ENCODE measurements at places on chromosomes 16 and 17.

GRCh38 chr17:73887739-73888138 lies 243.5 kb upstream of the SDK2 start:
- DNase-seq, result no peak

DNA sequence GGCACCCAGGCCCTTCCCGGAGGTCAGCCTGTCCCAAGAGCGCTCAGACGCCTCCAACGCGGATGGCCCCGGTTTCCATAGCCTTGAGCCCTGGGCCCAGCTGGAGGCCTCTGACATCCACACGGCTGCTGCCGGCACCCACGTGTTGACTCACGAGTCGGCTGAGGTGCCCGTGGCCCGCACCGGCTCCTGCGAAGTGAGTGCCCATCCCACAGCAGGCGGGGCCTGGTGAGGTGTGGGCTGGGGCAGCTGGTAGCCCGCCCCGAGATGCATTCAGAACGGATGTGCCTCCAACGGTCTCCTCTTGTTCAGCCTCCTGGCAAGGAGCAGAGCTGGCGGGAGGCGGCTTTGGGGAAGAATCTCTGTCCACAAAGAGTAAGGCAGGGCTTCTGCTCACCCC lies 2.7 kb downstream of the WDR90 start:
- no peak for DNase-seq

GRCh38 chr16:2341456-2342447 lies 1.2 kb upstream of the ABCA3 start:
- no peak for DNase-seq

DNA sequence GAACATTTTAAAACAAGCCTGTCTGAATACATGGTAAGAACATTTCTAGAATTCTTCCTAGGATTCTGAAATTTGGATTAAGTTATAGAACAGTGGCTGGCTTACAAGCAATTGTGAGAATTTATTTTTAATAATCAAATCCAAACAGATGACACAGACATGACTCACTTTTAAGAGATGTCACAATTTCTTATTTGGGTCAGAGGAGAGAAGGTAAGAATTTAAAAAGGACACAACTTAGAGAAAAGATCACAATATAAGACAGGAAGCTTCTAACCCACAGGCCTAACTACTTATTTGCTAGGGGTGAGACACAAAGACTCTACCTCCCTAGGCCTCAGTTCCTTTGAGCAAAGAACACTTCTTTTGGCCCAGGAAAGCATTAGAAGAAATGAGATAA lies 32.7 kb downstream of the ZZEF1 start:
- DNase-seq, result no peak

GRCh38 chr17:39200957-39201510 lies 951 bp downstream of the RPL19 start:
- no peak for DNase-seq

DNA sequence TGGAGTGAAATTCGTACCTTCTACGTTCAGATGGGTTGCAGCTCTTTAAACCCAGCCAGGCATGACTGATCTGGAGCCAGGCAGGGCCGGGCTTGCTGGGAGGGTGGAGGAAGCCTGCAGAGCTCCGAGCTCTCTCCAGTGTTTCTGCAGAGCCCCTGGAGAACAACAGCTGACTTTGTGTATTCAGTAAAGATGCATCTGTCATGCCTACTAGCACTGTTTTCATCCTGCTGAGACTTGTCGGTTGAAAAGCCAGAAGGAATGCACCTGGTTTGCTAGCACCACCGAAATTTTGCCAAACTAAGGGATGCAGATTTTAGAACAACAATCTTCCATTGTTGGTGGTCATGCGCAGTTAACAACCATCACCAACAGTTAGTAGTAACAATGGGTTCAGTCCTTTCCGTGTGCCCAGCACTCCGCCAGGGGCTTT lies 22.4 kb upstream of the SCNN1B start:
- no peak for DNase-seq

All from SW 1271 (cell line).